ENCODE measurements at places on chromosomes 6 and 20.

- DNase-seq: no peak
These were observed 94.4 kb upstream of the PRDM1 start for GRCh38 chr6:105991561-105992314.

DNA sequence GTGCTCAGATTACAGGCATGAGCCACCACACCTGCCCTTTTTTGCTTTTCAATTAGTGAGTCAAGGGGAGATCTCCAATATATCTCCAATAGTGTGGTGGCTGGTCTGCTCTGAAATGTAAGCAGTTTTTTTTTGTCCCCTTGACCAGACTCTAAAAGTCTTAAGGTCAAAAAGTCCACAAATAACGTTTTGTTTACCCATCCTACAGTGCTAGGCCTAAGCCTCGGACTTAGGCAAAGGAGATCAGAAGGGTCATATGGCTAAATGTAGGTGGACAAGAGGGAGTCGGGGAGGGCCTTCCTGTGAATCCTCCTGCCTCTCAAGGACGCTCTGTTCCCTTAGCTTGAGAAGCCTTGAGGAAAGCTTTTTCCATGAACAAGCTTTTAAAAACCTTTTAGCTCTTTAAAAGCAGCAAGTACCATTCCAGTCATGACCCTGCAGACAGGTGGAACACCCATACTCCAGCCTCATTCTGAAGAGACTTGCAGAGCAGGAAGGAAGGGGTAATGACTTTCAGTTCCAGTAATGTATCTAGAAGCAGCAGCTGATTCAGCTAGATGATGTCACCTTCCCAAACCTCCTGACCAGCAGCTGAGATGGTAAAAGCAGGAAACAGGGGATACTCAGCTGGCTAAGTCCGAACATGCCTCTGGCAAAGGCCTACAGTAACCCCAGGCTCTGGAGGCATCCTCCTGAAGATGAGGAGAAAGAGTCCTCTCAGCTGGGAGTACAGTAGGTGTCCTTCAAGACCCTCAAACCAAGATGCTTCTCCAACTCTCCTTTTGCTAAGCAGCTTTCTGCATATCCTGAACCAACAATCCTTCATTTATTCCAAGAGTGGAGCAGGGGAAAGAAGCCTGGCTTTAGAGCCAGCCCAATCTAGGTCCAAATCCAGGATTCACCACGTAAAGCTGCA is 23.6 kb downstream of the BCL2L1 start:
- peak; percentile 86 for DNase-seq

DNA sequence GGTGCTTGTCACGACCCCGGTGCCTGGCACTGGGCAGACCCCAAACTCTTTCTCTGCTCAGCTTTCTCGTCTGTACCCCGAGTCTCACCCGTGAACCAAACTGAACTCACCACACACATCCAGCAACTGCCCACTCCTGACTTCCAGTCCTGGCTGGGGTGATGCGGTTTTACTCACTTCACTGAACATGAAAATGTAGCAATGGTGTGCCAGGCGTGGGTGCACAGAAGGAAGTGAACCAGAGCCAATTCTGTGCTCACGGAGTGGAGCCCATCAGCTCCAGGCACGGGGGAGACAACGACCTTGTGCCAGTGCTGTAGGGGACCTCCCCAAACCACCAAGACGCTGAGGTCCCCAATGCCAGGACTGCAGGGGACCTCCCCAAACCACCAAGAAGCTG is 78.7 kb upstream of the AFDN start:
- no peak for DNase-seq

DNA sequence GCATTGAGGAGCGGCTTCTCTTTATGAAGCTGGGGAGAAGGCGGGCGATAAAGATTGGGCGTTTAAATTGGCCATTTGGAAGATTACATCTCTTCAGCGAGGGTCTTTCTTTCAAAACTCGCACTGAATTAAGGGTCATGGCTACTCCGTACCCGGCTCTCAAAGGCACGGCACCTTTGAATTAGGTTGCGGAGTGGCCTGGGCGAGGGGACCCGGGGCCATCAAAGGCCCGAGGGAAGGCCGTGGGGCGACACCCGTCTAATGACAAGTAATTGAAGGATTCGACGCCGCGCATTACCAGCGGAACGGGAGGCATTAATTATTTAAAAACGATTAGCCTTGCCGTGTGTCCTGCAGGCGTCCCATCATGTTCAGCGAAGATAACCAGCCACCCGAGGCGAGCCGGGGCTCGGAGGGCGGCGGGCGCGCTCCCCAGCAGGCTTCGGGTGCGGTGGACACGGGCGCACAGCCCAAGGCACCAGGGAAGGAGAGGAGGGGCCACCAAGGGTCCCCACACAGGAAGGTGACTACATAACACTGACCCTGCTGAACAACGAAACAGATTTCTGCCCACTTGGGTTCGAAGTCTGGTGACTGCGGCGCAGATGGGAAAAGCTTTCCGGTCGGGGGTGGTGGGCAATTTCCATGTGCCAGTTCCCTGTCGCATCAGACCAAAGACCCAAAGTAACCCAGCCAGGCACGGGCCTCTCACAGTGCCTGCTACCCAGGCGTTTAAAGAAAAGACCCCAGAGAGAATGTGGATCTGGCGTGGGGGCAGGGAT is 7.4 kb downstream of the FOXA2 start:
- DNase-seq: no peak

DNA sequence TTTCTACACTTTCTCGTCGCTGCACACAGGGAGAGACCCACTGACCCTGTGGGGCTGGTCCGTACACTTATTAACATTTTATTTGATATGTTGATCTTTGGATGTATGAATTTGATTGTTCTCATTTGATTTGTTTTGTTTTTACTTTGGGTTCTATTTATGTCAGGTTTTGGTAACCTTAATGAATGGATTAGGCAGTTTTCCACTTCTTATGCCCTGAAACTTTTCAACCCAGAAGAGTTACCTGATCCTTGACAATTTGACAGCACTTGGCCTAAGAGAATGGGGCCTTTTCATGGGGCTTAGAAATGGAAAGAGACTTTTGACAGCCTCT is 23.6 kb downstream of the GPX6 start:
- no peak for DNase-seq

- DNase-seq: peak; percentile 19
These were observed 422.6 kb downstream of the QKI start for GRCh38 chr6:163836876-163837690.

- peak; percentile 25 for DNase-seq
These were observed 20.4 kb downstream of the GTF2H5 start for GRCh38 chr6:158188591-158188990.

DNA sequence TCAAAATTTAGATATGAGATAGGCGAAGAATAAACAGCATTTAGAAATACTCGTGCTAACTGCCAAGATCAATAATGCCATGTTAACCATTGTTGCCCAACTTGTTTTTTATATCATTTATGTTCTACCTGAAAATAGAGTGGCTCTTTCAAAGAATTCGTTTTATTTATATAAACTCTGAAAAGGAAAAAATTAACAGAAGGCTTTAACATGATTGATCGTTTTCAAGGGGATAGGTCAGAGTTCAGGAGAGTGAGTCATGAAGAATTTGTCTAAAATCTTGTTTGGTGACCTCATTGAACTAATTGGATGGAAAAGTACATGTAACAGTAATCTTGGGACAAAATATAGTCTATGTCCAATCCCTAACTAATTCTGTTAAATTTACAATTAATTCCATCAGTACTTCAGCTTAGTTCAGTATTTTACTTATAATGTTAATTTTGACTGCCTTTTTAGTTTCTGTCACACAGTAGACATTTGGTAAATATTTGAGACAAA is 11.1 kb upstream of the ELOVL2 start:
- DNase-seq: no peak

GRCh38 chr20:10864076-10864672 is 190.4 kb upstream of the JAG1 start:
- no peak for DNase-seq

DNA sequence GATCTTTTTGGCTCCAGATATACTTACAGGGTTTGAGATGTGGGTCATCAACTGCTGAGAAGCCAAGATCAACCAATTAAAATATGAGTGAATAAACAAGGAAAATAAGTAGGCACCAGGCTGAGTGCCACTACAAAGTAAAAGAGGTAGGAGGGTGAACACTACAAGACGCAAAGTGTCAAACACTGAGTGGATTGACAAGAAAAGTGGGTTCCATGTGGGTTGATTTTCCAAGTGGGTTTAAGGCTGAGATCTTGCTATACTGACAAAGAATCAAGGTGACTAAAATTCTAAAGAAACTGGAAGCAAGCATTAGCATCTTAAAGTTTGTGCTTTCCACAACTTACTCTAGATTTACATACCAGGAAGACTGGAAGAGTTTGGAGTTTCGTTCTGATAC is 160.4 kb upstream of the SPACA1 start:
- DNase-seq: no peak

GRCh38 chr6:163355426-163355991 is 59.0 kb upstream of the QKI start:
- peak; percentile 44 for DNase-seq

- no peak for DNase-seq
These were observed 214.0 kb downstream of the ZFAND3 start for GRCh38 chr6:38033442-38033982.

GRCh38 chr6:1993042-1993441 is 252.4 kb downstream of the GMDS start:
- no peak for DNase-seq

DNA sequence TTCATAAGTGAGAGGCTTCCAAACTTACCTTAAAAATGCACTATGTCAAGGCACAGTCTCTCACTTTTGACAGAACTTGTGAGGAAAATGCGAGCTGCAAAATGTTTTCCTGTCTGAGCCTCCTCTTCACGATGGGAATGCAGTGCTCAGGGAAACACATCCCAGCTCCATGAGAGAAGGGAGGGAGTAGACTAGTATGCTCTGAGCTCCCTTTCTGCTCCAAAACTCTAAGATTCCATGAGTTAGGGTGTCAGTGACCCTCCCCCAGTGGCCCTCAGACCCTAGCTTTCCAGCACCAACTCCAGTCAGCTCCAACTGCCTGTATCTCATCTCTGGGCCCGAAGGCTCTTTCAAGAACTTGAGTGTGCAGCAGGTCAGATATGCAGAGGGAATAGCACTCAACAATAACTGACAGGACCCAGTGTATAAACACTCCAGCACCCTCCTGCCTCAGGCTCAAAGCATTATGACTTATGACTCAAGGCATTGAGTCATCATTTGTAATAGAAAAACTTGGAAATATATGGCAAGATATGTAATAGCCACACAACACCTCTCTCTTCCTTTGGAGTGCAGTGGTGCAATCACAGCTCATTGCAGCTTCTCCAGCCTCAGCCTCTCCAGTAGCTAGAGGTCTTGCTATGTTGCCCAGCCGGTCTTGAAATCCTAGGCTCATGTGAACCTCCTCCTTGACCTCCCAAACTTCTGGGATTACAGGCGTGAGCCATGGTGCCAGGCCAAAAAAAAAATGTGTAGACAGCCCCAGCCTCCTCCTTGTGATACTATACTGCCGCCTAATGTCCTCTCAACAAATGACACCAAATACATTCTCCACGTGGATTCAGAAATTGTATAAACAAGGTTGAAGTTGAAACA is 16.7 kb upstream of the ENTPD6 start:
- DNase-seq: peak; percentile 65

- DNase-seq: no peak
These were observed 21.9 kb upstream of the KCNG1 start for GRCh38 chr20:51044796-51045195.

DNA sequence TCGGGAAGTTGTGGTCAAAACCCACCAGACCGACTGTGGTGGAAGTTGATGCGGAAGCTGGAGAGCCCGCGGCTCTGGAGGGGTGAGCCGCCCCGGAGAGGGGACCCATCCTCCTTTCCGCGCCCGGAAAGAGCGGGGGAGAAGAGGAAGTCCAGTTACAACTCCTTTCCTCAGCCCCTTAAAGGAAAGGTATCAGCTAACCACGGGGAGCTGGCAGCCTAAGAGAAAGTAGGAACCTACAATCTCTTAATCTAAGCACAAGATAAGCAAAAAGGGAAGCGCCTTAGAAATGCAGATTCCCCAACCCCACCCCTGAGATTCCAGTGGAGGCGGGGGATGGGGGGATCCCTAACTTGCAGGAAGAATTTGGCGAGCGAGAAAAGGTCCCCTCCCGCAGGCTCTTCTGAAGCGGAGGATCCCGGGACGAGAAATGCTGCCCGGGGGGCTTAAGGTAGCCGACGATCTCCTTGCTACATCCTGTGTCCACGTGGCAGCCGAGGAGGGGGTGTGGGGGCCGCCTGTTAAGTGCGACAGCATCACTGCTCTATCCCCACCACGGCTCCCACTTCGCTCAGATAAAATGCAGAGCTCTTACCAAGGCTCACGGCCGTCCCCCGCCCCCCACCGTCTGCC is 87.5 kb downstream of the ZFP64 start:
- DNase-seq: peak; percentile 34

- no peak for DNase-seq
These were observed 579.9 kb downstream of the EPM2A start for GRCh38 chr6:145155411-145155810.

GRCh38 chr6:133978896-133979240 is 25.8 kb downstream of the TBPL1 start:
- DNase-seq: no peak

DNA sequence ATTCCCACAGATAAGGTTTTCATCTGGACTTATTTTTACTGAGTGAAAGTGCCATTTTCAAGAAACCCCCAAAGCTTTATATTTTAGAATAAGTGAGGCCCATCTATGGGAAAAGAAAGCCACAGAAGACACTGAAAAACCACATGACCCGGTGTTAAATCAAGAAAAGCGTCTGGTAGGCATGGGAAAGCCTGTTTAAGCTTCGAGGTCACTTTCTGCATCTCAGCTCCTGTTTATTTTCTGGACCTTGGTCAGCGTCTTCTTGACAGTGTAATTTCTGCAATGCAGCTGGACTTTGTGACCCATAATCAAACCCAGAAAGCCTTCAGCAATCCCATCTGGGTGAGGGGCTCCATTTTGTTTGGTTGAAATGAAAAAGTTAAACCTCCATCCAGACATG is 59.6 kb upstream of the NEDD9 start:
- DNase-seq: no peak
